ENCODE measurements at places on chromosomes 11 and 22. TPM values are rescaled to one million over a fixed set of nuclear protein-coding genes. Genes with fewer than 3 reads are reported as not detected.

- peak; percentile 34 for DNase-seq
Observed at GRCh38 chr11:59283825-59284772, 71.4 kb upstream of the MPEG1 start.

- DNase-seq = peak; percentile 10
Observed at GRCh38 chr11:122981388-122982264, at the start of gene BSX. Gene BSX (minus strand): TSS chr11:122981834. CDS start chr11:122981671, 163 bp downstream.

The HNRNPUL2 gene
- total RNA-seq = 9.3 TPM

- DNase-seq = no peak
Observed at GRCh38 chr11:414318-414857, 411 bp downstream of the SIGIRR start.

The PDE2A gene
- total RNA-seq = 3.6 TPM

GRCh38 chr11:75233754-75234172, 6.8 kb upstream of the TPBGL start:
- peak; percentile 41 for DNase-seq

DNA sequence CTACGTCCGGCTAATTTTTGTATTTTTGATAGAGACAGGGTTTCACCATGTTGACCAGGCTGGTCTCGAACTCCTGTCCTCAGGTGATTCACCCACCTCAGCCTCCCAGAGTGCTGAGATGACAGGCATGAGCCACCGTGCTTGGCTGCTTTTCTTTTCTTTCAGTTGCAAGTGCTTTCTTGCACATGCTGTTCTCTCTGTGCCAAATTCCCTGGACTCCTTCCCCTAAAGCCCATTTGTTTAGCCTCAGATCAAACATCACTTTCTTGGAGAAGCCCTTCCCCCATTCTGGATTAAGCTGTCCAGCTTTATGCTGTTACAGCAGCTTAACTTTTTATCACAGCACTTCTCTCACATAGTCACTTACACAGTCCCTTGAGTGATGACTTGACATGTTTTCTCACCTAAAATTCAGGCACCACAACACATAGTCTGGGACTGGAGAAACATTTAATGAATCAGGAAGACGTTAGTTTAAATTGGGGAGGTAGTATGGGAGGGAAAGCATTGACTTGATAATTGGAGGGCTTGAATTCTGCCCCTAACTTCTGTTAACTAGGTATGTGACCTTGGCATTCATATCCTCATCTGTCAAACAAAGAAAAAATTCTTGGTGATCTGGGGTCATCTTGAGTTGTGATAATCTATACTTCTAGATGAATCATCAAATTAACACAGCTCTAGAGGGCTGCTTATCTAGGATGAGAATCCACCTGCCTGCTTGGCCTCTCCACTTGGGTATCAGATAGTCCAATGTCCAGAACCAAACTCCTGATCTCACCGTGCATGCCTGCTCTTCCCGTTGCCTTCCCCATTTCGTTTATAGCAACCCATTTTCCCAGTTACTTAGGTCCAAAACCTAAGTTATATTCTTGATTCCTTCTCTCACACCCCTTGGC, 18.4 kb downstream of the ACO2 start:
- DNase-seq = no peak

DNA sequence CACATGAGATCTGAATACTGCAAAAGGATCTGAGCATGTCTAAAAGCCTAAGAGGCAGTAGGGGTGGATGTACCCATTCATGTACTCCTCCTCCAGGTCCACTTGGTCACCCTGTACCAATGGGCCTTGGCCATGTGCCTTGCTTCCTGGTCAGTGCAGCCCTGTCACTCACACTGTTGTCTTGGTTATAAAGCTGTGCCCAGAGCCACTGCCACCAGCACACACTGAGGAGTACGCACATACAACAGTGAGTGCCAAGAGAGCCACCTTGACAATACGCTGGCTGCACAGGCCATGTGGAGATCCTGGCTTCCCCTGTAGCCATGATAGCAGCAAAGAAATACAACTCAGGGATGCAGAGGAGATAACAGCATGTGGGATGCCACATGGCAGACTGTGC, 96.4 kb upstream of the LDLRAD3 start:
- no peak for DNase-seq

DNA sequence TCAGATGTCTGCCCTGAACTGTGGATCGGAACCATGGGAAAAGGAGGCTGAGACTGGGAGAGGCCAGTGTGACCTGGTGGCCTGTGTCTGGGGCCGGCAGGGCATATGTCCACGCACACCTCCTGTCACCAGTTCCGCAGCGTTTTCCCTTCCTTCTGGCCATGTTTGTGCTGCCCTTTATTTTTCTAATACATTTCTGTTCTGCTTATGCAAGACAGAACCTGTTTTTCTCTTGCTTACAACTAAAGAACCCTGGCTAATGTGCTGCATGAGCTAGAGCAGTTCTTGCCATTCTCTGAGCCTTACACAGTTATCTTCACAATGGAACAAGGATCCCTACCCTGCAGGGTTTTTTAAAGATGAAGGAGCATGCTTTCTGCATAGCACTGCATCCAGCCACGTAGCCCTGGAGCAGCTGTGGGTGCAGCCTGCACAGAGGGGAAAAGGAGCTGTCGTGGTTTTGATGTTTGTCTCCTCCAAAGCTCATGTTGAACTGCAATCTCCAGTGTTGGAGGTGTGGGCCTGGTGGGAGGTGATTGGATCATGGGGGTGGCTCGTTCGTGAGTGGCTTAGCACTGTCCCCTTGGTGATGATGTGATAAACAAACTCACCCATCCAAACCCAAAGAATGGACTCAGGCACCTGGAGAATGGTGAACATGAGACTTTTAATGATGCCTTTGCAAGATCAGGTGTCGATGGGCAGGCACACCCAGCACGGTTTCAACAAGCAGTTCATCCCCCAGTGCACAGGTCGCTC, 84.8 kb upstream of the SHANK2 start:
- DNase-seq = no peak

The ELFN2 gene
- 7.0 TPM for total RNA-seq

DNA sequence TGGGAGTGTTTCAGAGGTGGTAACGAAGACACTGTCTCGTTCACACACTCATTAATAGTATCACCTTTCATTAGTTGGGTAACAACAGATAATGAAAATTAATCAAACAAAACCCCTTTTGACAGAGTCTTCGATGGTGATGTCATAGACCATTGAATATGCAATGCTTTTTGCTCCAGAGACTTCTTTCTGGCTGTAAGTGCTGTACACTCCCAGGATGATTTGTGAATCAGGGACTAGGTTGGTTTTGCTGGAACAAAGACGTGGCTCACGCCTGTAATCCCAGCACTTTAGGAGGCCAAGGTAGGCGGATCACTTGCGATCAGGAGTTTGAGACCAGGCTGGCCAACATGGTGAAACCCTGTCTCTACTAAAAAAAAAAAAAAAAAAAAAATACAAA, 9.5 kb upstream of the RASSF10 start:
- DNase-seq = no peak

All from HT1080 (cell line).